ENCODE measurements at places on chromosomes 6 and 20.

DNA sequence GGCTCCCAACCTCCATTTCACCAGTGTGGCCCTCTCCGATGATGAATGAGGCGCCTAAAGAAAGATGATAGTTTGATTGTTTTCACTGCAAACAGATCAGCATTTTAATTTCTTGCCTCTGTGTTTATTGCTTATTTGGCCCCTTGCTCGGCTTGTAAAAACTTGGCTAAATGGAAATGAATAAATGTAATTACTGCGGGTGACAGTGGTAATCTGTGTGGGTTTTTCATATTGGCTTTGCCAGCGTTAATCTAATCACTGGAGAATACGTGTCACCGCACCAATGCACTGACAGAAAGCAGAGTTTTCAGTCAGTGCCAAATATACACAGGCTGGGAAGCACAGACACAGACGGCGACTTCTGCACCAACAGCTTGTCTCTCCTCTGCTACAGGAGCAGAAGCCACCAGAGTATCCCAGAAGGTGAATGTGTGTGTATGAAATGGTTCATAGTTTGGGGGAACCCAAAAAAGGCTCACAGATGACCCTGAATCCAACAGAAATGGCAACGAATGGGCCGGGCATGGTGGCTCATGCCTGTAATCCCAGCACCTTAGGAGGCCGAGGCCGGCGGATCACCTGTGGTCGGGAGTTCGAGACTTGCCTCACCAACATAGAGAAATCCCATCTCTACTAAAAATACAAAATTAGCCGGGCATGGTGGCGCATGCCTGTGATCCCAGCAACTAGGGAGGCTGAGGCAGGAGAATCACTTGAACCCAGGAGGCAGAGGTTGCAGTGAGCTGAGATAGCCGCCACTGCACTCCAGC lies 534.0 kb downstream of the PKHD1 start:
- DNase-seq = no peak

GRCh38 chr20:50039706-50040431 lies 57.1 kb downstream of the SNAI1 start:
- no peak for DNase-seq

DNA sequence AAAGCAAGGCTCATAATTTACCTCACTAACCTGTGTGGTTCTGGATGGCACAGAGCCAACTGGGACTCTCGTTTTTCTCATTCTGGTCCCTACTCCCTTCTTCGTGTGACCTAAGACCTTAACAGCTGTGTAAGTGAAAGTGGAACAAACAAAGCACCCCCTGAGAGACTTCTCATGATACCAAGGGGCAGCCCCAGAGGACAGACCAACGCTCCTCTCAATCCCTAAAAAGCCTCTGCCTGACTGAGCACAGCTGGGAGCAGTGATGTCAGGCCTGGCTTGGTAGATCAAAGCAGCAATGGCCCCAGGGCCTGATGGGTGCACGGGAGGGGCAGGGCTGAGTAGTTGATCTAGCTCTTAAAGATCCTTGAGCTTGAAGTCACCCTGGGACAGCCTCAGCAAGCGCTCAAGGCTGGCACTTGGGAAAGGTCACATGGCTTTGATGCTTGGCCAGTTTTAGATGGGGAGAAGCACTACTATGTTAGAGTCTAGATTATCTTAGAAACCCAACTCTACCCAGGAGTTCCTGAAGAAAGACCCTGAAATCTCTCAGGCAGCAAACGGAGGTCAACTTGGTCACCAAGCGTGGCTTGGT lies 16.2 kb upstream of the TGM2 start:
- no peak for DNase-seq

DNA sequence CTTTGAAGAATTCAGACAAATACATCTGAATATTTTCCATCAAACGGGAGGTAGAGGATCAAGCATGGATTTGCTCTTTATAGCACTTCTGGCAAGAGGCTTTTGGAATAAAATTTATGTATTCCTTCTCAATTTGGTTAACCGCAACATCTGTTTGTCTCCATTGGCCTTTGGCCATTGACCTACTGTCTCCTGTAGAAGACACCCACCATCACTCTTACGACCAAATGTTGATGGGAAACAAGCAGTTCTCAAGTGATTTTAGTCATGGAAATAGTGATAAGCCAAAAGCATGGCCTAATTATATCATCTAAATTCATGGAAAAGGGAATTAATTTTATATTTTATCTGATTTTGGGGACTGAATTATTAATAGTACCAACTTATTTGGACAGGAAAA lies 591.9 kb downstream of the CD109 start:
- no peak for DNase-seq

GRCh38 chr20:59101961-59102360 lies 59.4 kb upstream of the PRELID3B start:
- DNase-seq = no peak

DNA sequence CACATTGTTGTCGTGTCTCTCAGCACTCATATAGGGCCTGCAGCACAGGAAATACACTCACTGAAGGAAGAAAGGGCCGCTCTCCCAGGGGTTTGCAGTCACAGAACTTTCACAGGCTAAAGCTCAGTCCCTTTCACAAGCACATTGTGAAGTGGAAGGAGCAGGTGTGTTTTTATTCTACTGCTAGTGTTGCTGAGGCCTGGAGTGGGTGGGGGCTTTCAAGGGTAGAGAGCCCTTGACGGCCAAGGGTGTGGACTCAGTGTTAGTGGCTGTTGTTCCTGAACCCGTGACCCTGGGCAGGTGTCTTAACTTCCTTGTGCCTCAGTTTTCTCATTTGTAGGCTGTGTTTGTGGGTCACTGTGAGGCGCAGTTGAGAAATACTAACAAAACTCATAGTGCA lies 66.2 kb upstream of the SLC22A1 start:
- no peak for DNase-seq

DNA sequence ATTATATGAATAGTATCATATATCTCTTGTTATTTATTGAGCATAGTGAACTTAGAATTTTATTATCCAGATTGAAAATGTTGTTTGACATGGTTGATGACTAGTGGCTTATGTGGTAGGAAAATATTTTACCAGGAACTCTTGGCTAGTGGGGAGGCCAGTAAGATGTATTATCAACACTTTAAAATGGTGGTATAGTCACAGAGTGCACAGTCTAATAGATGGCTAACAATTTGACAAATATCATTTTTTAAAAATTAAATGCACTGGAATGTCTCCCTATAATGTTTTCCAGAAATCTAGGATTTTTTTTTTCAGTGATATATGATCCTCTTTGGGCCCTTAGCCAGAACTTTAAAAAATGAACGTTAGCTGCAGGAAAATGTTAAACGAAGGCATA lies 26.9 kb upstream of the EYA4 start:
- DNase-seq = no peak

DNA sequence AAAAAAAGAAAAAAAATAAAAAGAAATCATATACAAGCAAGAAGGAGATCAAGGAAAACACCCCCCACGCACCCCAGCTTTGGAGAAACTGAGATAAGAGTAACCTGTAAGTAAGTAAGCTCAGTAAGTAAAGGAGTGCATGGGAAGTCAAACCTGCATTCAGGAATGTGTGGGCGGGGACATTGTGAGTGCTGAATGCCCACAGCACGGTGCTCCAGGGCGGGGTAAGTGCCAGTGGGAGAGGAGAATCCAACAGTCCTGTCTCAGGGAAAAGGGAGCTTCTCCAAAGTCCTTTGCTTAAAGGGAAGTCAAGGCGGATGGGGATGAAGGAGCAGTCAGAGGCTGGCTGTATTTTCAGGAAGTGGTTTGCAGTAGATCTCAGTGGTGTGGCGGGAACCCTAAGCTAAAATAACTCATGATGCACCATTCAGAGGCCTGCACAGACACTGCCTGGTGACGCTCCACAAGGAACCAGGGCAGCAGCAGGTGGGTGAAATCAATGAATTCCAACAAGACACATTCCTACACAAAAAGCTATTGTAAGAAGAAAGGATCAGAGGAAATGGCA lies 368.0 kb downstream of the QKI start:
- no peak for DNase-seq

DNA sequence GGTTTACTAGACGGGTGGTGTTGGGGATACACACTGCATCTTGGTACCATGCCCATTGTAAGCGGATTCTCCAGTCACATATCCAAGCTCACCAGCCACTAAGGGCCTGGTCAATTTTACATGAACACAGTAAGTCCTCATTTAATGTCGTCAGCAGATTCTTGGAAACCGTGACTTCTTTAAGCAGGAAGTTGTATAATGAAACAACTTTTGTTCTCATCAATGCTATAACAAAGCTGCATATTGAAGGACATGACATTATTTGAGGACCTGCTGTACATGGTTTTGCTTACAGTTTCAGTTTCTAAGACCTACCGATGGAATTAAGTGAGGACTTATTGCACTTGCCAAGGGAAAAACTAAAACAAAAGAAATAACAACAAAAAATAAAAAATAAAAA lies 295.6 kb downstream of the SYNE1 start:
- no peak for DNase-seq

DNA sequence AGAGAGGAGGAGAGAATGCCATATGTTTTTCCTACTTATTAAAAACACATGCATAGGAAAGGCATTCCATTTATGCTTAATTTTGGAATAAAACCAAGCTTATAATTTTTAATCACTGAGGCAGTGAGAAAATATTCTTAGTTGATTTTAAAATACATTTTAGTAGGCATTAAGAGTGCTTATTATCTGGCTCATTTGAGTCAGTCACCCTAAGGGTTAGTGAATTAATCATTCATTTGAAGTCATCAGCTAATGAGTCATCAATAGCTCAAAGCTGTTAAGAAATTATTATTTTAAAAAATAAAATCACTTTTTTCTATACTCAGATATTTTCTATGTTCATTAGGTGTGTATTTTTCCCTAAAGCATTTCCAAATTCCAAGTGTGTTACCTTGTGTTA lies 81.6 kb downstream of the TMEM200A start:
- DNase-seq = no peak

GRCh38 chr6:13411484-13411883 lies 75.9 kb downstream of the GFOD1 start:
- DNase-seq = no peak

DNA sequence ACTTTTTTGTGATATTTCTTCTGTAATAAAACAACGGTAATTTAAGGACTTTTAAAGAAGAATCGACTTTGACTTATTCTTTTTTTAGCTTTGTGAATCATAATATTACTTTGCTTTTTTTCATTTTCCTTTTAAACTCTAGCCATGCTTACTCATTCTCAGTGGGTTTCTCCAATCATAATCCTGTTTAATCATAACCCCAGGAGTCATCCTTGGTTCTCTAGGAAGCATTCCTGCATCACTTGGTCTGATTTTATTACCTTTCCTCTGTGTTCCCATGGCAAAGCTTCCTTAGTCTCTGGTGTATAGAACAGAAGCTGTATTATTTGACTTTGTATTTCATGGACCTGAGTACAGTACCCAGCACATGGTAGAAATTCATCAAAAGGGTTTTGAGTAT lies 223.5 kb downstream of the CDKAL1 start:
- DNase-seq = no peak

DNA sequence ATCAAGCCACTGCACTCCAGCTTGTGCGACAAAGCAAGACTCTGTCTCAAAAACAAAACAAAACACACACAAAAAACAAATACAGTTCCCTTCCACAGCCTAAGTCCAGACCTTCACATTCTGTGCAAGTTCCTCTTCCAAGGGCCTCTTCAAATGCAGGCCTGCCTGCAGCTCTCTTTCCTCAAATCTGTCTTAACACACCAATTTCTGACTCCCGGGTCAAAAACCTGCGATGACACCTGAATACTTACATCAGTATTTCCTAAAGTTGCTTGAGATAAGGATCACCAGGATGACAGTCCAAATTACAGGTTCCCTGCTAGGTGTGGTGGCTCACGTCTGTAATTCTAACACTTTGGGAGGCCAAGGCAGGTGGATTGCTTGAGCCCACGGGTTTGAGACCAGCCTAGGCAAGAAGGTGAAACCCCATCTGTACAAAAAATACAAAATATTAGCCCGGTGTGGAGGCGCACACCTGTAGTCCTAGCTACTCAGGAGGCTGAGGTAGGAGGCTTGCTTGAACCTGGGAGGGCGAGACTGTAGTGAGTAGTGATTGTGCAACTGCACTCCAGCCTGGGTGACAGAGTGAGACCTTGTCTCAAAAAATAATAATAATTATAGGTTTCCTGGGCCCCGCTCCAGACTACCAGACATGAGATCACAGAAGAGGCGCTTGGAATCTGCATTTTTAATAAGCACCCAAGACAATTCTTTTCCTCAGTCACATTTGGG lies 8.8 kb upstream of the PARD6B start:
- DNase-seq = no peak

DNA sequence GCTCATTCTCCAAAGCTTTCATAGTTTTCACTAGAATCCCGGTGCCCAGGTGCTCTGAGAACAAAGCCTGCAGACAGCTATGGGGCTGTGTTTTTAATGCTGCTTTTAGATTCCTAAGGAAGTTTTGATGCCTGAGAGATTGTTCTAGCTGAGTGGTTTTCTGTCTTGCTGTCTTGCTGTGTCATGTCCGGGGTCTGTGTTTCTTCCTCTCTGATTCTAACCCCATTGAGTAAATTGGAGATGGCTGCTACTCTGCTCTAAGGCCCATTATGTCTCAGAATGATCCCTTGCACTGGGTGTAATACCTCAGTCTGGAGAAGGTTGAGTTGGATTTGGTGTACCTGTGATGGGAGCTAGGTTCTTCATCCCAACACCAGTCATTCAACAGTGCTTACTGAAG lies 63.4 kb downstream of the ARID1B start:
- DNase-seq = no peak

DNA sequence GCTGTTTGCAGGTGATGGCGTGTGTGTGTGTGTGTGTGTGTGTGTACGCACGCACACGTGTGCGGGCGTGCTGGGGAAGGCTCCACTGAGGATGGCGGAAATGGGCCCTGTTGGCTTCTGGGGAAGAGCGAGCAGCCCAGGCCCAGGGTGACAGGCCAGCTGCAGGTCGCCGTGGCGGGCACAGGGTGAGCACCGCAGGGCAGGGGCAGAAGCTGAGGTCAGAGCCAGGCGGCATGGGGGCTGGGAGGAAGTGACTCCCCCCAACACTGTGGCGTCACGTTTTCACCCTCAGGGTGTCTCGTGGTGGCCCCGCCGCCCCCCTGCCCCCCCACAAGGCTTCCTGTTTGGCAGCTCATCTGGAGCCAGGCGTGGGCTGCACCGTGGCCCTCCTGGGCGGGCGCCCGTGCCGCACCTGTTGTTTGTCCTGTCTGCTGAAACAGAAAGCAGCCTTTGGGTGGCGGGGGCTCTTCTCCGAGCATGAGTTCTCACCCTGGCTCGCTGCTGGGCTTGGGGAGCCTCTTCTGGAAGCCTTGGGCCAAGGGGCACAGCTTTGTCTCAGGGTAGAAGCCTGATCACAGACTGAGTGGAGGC lies 7.1 kb downstream of the RBM38 start:
- DNase-seq = no peak

DNA sequence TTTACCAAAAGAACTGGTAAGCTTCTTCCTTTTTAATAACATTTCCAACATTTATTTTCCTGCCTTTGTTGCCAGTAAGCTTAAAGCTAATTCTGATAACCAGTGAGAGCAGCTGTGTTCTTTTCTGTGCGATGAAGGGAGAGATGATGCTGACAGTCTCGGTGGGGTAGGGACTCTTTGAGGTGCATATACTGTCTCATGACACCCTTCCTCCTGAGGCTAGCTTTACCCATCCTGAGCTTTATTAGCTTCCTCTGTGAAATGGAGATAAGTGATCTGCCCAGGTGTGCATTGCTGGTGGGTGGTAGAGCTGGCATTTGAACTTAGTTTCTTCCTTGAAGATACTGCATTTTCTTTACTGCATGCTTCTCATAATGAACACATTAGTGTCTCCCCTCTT lies 92.5 kb downstream of the LRRC1 start:
- DNase-seq = no peak

- DNase-seq = no peak
Measured at GRCh38 chr6:25968769-25969168, 6.2 kb downstream of the TRIM38 start.

- no peak for DNase-seq
Measured at GRCh38 chr6:40983752-40984151, 55.3 kb downstream of the UNC5CL start.
